ENCODE measurements at places on chromosomes 2 and 18.

- peak; percentile 2 for DNase-seq
Observed at GRCh38 chr2:41180387-41180786, 728.5 kb upstream of the SLC8A1 start.

GRCh38 chr2:73897934-73898333 lies 5.1 kb downstream of the ACTG2 start:
- no peak for DNase-seq

DNA sequence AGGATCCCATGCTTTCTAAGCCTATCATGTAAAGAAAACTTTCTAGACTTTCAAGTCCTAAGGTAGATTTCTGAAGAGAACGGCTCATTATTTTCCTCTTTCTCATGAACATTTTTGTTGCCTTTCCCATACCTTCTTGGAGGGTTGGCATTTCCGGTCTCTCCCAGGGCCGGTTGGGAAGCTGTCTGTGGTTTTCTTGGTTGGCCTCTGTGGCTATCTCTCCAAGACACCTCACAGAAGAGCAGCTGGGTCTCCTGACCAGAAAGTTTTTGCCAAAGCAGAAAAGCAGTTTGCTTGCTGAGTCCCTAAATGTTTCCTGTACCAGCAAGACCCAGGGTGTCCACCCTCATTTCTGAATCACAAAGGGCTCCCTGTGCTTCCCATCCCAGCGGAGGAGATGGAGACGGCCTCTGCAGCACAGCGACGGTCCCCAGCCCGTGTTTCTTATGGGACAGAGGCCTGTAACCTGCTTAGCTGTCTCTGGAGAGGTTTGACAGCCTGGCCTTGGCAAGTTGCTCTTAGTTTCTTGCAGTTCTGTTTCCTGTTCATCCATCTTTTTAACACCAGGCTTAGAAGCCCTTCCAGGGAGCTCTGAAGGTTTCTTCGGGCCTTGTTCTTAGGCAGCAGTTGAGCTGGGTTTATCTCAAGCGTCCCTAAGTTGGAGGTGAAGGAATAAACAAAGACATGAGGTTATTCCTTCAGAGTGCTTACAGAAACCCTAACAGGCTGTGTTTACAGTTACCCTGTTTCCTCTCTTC lies 39.8 kb downstream of the GREB1 start:
- no peak for DNase-seq

DNA sequence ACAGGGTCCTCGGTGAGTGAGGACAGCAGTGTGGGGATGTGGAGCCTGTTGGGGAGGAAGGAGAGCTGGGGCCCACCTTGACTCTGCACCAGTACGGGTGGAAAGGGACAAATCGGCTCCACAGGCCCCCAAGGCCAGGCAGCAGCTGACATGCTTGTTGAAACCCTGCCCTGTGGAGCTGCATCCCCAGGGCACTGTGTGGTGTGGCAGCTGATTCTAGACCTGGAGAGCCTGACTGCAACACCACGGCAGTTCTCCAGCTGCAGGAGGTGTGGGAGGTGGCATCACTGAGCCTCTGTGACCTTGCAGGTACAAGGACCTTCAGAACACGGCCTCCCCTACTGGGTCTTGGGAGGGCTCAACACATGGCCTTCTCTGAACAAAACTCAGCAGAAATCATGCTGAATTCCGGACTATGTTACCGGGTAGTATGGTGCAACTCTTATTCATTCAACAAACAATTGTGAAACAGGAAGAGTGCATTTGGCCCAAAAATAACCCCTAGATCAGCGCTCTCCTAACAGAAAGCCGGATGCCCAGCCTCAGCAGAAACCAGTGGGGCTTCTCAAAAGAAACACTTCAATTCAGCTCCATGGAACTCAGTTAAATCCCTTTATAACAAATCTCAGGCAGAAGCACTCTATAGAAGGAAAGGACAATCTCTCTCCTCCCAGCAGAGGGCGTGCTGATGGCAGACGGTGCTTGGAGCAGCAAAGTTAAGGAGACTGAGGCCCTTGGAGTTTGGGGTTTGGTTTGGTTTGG lies 104.4 kb upstream of the SALL3 start:
- DNase-seq = peak; percentile 45

DNA sequence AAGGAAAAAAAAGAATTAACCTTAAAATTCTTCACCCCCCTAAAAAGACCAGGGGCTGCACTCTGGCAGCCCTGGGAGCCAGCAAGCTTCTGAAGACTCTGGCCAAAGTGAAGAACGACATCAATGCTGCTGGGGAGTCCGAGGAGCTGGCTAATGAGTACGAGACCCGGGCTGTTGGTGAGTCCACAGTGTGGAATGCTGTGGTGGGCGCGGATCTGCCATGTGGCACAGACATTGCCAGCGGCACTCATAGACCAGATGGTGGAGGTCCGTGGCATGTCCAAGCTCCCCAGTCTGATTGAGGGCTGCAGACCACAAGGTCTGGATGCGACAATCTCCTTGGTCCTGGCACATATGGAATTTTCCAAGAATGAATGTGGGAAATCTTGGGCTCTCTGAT lies 47.4 kb downstream of the TRPM8 start:
- no peak for DNase-seq

DNA sequence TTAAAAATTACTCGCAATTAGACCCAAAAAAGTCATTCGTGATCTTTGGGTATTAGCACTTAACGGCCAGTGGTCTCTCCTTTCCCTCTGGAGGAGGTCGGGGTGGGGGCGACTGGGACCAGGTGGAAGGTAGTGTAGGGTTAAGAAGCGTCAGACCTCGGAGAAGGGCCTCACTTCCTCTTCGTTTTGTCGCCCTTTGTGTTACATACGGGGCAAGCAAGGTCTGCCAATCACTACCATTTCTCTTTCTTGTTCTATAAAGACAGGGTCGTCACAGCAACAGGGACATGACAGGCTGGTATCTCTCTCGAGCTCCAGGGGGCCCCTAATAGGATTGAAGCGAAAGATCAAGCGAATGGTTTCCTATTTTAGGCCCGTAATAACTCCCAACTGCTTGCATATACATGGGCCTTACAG lies 136.6 kb downstream of the INSIG2 start:
- no peak for DNase-seq

DNA sequence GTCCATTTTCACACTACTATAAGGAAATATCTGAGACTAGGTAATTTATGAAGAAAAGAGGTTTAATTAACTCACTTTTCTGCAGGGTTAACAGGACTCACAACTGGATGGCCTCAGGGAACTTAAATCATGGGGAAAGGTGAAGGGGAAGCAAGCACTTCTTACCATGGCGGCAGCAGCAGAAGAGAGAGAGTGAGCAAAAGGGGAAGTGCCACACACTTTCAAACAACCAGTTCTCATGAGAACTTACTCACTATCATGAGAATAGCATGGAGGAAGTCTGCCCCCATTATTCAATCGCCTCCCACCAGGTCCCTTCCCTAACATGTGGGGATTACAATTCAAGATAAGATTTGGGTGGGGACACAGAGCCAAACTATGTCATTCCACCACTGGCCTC lies 55.1 kb upstream of the NETO1 start:
- no peak for DNase-seq

GRCh38 chr2:182694189-182694588 lies 21.9 kb upstream of the DNAJC10 start:
- no peak for DNase-seq

DNA sequence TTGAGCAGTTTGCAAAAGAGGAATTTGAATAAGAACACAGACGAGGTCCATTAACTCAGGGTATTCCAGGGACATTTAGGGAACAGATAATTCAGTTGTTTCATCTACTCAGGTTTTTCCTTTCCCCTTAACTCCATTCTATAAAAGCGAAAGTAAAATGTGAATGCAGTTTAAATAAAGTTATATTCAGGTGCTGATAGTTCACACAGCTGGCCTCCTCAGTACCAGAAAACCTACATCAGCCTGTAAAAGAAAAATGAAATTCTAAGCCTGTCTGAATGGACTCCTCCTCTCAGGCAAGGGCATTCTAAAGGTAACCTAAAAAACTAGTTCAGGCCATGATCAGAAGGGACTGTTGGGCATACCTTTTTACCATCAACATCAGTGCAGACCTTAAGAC lies 873.8 kb downstream of the SUCLG1 start:
- DNase-seq = no peak

DNA sequence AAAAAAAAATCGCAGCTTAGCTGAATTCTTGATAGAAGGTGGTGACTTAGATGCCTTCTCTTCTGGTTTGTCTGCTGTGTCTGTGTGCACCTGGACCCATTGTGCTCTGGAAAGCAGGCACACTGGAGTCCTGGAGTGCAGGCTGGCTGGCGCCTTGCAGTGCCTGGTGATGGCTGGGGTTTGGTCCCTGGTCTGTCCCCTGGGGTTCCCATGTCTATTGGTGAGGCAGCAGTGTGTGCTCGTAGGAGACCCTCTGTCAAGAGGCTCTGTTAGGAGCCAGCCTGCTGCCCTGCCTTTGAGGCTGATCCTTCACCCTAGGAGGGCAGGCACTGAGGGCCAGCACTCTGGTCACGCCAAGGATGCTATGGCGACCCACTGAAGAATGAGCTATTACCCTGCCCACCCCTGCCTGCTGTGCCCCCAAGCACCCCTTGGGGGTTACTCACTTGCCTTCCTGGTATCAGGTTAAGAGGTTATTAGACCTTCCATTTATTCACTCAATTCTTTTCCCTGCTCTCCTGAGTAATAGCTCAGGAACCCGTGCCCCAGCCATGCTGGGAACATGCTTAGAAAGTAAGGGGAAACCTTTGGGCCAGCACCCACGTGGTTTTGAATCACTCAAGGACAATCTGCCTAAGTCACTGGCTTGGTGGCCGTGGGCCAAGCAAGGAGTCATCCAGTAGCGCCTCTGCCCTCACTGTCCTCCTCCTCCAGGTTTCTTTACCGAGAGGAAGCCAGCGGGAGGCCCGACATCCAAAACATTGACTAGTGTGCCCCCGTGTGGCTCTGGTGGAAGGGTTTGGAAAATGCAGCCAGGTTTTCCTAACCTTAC lies 284.5 kb downstream of the PRKCE start:
- DNase-seq = peak; percentile 95

GRCh38 chr2:54685263-54685775 lies 38.1 kb upstream of the EML6 start:
- no peak for DNase-seq

DNA sequence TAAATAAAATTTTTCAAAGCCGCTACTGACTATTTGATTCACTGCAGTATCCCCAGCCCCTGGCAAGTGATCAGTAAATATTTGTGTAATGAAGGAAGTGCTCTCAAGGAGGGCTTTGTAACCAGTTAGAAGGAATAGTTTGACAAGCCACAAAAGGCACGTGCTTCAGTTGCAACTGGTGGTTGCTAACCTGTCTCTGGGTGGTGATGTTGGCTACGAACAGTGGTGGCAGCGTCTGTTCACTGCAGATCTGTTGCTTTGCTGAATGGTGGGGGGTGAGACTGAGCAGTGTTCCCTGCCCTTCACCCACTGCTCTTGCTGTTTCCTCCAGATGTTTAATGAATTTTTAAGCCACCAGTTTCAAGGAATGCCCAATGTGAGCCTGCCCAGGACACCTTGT lies 73.9 kb upstream of the SIX2 start:
- DNase-seq = no peak

DNA sequence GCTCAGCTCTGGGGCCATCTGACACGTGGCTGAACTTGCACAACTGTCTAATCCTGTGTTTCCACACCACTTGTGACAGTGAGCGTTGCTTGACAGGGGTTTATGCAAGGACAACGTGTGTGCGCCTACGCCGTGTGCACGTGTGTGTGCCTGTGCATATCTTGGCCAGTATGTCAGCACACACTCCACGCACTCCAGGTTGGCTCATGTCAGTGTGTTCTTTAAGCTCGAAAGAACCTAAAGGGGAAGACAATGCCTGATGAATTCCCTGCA lies 85.6 kb upstream of the SALL3 start:
- no peak for DNase-seq

GRCh38 chr18:35215026-35215425 lies 25.8 kb upstream of the ZNF397 start:
- no peak for DNase-seq

DNA sequence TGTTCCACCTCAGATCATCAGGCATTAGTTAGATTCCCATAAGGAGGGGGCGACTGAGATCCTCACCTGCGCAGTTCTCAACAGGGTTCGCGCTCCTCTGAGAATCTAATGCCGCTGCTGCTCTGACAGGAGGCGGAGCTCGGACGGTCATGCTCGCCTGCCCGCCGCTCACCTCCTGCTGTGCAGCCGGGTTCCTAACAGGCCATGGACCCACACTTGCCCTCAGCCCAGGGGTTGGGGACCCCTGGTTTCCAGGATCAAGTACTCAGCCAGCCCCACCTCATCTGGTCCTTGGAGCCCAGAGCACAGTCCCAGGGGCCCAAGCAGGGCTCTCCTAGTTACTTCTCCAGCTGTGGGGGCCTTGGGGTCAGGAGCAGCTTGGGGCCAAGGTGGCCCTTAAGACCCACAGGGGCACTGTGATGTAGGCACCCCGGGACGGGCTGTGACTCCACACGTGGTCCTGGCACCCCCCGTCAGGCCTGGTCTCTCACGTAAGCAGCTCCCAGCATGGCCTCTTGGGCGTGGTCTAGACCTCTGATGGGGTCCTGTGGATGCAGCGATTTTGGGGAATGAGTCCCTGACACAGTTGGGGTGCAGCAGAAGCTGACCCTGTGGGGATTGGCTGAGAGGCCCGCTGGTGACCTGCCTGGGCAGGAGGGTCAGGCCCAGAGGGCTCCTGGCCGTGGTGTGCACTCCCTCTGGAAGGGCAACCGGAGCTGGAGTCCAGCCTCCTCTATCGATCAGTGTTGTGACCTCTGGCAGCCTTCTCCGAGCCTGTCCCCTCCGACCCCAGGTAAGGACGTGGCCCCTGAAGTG lies 28.3 kb upstream of the OTOS start:
- DNase-seq = no peak

DNA sequence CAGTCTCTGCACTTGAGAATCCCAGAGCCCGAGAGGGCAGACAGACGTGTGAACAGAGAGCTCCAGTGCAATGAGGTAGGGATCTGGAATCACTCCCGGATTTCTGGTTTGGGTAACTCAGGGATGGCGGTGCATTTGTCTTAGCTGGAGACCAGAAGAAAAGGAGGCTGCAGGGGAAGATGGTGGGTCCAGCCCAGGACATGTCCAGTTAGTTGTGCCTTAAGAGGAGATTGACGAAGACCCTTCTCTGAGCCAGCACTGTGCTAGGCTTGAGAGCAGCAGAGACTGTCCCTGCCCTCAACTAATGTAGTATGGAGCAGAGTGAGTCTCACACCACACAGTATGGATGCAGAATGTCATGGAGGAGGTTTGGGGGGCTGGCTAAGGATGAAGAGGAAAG lies 150.6 kb upstream of the COPS8 start:
- no peak for DNase-seq

DNA sequence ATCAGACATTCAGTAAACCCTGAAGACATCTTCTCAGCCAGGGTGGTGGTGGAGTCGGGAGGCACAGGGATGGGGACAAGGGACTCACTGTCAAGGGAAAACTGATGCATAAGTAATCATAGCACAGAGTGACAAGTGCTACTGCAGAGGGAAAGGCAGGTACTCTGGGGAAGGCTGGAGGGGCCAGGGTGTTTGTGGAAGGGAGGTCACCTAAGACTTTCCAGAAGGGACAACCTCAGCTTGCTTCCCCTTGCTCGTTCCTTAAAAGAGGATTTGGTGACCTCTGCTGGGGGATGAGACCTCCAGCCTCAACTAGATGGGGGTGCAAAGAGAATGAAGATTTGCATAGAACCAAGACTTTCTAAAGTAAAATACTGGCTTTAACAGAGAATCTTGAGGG lies 99.5 kb downstream of the SLC4A3 start:
- DNase-seq = no peak

Measured in suppressor macrophage (primary cell).